ENCODE measurements at places on chromosomes 11 and 22.

GRCh38 chr11:129937592-129938238 lies 42.3 kb upstream of the NFRKB start:
- no peak for DNase-seq

GRCh38 chr11:77400775-77401449 lies 73.0 kb downstream of the PAK1 start:
- DNase-seq, result no peak

- no peak for DNase-seq
These were observed 111.7 kb downstream of the TEAD1 start for GRCh38 chr11:12785901-12786300.

GRCh38 chr11:77141034-77141433 lies 13.0 kb downstream of the MYO7A start:
- no peak for DNase-seq

DNA sequence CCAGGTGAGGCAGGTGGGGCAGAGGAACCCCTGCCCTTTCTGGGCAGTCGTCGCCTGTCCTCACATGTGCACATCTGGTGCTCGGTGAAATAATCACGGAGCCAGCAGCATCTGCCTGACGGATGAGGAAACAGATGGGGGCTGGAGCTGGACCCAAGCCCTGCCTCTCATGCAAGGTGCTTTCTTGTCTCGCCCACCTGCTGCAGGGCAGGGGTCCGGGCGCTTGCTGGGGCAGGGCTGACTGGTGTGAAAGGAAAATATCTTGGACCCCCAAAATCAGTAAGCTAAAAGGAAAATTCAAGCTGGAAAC lies 3.3 kb downstream of the ALDH3B2 start:
- DNase-seq, result no peak

- no peak for DNase-seq
These were observed 393.6 kb downstream of the KCNA4 start for GRCh38 chr11:29623144-29623722.

DNA sequence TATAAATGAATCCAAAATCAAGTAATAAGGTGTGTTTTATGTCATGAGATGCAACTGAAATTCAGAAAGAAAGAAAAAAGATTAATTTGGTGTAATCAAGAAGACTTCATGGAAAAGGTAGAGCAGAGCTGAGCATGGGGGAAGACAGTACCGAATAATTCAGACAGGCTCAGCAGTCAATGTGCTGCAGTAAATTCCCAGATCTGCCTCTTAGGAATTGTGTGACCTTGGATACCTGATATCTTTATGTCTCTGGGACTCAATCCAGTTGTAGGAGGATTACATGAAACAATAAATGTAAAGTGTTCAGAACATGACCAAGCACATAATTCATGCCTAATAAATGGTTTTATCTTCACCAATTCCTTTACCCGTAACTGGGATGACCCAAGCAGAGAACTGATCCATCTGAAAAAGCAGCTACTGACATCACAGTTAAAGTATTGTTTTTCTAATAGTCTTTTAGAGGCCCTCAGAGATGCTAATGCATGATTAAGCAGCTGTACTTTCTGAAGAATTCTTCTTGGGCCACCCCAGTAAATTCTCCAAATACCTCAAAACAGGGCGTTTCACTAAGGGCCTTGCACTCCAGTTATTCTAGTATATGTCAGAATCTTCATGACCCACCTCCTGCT lies 7.8 kb downstream of the MS4A12 start:
- DNase-seq, result no peak

GRCh38 chr11:120952461-120953434 lies 71.2 kb upstream of the TBCEL start:
- no peak for DNase-seq

DNA sequence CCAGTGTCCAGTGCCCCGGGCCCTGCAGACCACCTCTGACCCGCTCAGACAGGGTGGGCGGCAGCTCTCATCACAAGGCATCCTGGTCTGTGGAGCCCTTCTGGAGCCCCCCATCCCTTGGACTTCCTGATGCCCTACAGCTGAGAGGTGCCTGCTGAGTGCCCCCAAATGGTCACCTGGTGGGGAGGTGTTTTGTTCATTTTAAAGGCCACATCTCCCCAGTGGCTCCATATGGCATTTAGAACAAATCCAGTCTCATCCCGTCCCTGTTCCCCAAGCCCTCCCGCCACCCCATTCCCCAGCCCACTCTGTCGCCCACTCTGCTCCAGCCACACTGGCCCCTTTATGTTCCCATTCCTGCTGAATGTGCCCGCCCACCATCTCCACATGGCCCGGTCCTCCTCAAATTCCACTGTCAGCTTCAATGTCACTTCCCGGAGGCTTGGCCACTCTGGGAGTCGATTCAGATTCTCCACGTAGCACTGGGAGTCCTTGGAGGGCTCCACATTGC lies 32.8 kb downstream of the OSBPL5 start:
- no peak for DNase-seq

DNA sequence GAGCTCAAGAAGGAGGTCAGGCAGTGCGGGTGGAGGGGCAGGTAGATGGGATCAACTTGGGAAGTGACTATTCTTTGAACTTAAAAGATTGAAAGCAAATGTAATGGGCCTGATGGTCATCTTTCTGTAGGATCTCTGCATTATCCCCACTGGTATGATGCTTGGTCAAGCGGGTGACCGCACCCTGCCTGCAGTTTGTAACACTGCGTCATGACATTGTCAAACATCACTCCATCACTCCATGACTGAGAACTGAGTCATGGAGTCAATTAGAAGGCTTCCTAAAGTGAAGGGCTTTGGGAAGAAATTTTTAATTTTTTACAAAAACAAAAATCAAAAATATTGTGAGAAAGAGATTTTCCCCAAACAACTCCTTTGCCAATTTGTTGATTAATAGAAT lies 62.4 kb upstream of the BMAL1 start:
- no peak for DNase-seq

DNA sequence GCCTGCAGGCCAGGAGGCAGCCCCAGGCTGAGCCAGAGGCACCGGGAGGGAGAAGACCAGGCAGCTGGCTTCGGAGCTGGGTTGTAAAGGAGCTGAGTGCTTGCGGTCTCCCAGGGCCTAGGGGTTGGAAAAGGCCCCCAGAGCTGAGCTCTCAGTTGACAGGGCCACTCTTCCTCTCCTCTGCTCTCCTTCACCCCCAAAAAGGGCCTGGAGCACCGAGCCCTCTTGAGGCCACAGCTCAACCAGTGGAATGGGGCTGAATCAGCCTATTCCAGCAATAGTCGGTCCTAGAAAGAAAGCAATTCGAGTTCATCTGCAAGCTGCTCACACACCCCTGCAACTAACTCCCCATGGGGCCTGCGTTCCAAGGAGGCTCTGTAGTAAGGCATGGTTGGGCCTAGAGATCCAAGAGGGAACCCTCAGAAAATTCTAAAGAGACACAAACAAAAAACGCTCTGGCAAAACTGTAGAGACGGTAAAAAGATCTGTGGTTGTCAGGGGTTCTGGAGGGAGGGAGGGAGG lies 205.0 kb downstream of the BUD13 start:
- no peak for DNase-seq

- no peak for DNase-seq
These were observed 38.1 kb upstream of the MUC5AC start for GRCh38 chr11:1119604-1120146.

DNA sequence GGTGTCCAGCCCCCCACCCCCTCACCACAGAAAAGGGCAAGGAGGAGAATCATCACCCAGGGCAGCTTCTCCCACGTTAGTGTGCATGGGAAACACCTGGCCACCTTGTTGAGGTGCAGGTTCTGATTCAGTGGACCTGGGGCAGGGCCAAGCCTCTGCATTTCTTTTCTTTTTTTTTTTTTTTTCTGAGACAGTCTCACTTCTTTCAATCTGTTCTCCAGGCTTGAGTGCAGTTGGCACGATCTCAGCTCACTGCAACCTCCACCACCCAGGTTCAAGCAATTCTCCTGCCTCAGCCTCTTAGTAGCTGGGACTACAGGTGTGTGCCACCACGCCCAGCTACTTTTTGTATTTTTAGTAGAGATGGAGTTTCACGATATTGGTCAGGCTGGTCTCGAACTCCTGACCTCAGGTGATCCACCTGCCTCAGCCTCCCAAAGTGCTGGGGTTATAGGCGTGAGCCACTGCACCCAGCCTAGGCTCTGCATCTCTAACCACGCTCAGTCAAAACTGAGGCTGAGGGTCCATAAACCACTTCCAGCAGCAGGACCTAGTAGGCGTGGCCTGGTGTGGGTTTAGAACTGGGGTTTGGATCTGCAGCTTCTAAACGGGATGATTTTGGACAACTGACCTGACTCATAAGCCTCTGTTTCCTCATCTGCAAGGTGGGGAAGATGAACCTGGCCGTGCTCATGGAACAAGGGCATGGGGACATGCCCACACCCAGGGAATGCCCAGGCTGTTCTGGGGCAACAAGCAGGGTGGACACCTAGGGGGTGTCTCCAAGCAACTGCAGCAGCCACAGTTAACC lies 734 bp downstream of the ZP1 start:
- no peak for DNase-seq

DNA sequence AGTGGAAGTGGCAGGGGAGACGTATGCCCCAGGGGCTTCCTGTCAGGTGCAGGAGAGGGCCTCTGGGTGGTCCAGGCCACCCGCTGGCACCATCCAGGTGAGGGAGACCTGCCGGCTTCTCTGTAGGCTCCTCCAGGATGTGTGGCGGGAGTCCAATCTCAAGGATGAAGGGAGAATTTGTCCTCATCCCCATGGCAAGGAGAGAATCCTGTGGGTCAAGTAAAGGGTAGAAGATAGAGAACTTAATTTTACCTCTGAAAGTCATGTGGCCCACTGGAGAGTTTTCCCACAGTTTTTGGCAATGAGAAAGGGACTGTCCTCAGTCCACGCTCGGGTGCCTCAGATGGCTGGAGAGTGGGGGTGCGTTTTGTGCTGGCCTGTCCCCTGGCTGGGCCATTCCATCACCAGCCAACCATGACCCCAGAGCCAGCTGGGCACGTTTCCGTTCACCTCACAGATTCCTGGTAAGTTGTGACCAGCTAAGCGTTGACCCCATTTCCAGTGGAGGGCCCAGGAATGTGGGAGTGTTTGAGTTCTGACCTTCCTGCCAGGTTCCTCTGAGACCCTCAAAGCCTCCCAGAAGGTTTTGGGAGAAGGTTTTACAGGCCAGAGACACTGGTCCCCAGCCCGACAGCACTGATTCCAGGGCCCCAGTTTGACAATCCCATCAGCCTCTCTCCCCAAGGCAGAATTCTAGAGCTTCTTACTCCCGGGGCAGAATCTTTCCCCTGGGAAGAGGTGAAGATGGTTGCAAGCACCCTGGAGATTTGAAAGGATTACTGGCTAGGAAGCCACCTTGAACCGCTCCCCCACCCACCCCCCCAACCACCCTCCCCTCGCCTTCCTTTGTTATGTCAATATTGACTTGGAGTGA lies 2.6 kb downstream of the OVOL1 start:
- DNase-seq, result no peak

- DNase-seq, result no peak
These were observed 3.9 kb downstream of the LRRC10B start for GRCh38 chr11:61512435-61512834.

- DNase-seq, result no peak
These were observed 78.0 kb upstream of the DRD2 start for GRCh38 chr11:113553235-113553634.

DNA sequence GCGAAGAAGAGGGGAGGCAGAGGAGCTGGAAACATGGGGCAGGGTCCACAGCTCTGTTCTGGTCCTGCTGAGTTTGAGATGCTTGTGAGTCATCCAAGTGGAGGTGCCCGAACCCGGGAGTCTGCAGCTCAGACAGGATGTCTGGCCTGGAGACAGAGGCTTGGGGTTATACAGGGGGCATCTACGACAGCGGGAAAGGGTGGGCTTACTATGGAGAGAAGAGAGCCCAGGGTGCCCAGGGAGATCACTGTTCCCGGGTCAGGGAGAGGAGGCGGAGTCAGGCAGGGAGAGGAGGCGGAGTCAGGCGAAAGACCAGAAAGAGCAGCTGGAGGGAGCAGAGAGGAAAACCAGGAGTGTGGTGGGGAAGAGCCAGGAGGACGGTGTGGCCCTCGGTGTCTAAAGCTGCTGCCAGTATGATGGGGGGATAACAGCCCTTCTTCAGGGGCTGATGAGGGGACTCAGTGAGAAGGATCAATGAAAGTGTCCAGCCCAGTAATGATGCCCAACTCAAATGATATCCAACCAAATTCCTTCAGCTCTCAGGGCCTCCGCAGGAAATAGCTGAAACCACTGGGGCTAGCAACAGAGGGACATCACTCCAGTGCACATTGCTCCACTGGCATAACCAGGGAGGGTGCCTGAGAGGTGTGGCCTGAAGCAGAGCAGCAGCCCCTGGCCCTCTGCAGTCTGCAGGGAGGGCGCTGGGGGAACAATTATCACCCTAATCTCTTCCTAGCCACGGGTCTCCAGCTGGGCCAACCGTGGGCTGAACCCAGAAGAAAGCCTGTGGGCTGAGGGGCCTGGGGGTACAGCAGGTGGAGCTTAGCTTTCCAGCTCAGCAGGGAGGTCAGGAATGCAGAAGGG lies 2.6 kb upstream of the LTBP3 start:
- no peak for DNase-seq

GRCh38 chr22:19505735-19506126 lies 18.5 kb downstream of the CLDN5 start:
- DNase-seq, result no peak

DNA sequence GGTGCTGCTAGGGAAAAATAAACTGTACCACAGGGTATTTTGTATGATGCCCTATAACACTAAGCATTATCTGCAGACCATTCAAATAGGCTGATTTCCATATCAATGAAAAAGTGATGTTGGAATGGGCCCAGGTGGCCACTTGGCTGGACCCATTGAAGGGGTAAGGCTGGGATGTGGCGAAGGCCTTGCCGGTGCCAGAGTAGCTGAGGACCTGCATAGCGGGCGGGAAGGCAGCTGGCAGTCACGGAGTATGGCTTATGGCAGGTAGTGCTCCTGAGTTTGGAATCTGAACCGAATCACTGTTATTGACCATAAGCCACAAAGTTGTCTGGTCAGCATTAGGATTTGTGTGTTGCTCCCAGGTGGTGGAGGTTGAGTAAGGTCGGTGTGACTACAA lies 131.0 kb downstream of the MICAL2 start:
- no peak for DNase-seq

- DNase-seq, result no peak
These were observed 21.1 kb downstream of the UBASH3B start for GRCh38 chr11:122676638-122677037.

DNA sequence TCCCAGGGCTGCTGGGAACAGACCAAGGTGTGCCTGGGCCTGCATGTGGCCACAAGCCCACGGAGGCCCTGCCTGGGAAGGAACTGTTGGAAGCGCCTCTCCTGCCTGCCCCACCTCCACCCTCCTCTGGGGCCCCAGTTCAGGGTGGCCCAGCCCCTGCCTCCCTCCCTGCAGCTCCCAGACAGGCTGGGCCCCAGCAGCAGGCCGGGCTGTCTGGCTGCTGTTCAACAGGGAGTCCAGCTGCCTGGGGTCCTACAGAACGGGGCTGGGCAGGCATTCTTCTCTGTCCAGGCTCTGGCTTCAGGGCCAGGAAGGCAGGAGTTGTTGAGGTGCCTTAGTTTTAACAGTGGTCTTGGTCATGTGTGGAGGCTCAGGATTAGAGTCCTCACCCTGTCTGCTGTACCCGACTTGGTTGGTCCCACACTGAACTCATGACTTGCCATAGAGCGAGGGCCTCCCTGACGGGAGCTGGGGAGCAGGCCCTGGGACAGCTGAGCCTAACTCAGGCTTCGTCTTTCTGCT lies 11.8 kb downstream of the PRDM11 start:
- DNase-seq, result no peak

- DNase-seq, result no peak
These were observed 11.1 kb downstream of the MS4A8 start for GRCh38 chr11:60710482-60710881.

GRCh38 chr11:105609832-105610781 lies at the start of gene GRIA4:
Gene GRIA4 (plus strand): TSS chr11:105610073. CDS start chr11:105610998, 925 bp downstream.
- DNase-seq, result no peak
